ENCODE measurements at places on chromosomes 11 and 22.

DNA sequence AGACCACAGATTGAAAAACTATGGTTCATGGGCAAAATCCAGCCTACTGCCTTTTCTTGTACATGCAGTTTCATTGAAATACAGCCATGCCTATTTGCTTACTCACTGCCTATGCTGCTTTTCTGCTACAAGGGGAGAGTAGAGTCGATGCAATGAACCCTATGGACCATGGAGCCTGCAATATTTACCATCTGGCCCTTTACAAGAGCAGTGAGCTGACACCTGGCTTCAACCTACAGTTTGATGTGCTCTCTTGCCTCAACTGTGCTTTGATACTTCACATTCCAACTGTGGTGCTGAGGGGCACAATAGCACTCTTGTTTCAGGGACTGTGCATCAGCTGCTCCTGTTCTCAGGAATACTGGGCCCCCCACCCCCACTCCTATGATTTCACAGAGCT lies 239.5 kb upstream of the SORL1-AS1 start:
- no peak overlapping the region for H3K4me3 ChIP-seq
- H3K27ac ChIP-seq: no peak overlapping the region
- no peaks in the 10 kb centered on the region for H3K27me3 ChIP-seq
- H3K4me1 ChIP-seq: no peaks in the 10 kb centered on the region
- DNase-seq: no peak

DNA sequence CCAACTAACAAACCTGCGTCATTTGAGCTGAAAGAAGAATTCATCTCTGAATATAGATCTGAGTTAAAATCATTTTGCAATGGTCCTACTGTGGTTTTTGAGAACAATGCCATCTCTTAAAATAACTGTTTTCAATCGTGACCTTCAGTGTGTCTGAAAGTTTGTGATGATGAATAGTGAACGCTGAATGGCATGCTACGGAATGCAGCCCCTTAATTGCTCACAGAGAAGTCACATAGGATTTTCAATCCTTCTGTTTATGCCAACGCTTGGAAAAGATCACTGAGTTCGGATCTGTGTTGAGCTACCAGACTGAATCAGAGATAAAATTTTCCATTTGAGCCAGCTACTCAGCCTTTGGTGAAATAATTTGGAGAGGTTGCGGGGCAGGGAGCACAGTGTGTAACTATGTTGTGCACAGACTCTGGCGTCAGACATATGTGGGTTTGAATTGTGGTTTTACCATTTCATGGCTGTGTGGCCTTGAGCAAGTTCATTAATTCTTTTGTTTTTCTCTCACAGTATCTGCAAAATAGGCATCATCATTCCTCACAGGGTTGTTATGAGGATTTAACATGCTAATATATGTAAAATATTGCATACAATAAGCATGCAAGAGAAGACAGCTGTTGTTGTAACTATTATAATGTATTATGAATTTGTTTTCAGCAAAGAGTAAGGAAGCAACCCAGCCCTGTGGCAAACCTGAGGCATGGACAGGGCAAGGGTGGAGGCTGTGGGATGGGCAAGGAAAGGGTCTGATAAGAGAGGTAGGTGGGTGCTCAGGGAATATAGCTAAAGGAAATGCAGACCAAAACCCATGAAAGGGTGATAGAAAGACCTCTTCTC lies 679.9 kb downstream of the KCNA4 start:
- no peak overlapping the region for H3K27ac ChIP-seq
- no peaks in the 10 kb centered on the region for H3K27me3 ChIP-seq
- no peaks in the 10 kb centered on the region for H3K36me3 ChIP-seq

DNA sequence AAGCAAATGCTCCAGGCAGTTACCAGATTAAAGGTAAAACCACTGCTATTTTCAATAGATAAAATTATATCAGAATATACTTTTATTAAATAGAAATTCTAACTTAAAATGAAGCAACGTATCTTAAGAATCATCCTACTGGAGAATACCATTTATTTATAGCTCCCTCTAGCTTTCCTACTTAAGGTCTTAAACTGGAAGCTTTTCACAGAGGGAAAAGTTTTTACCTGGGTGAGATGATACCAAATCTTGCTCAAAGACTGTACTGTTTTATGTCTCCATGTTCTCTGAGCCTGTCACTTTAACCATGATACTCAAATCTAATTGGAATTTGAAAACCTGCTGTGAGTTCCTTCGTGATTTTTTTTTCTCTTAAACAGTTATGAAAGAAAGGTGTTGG lies 291.8 kb downstream of the AASDHPPT start:
- H3K27ac ChIP-seq: no peak overlapping the region
- no peak for DNase-seq
- H3K27me3 ChIP-seq: no peaks in the 10 kb centered on the region

DNA sequence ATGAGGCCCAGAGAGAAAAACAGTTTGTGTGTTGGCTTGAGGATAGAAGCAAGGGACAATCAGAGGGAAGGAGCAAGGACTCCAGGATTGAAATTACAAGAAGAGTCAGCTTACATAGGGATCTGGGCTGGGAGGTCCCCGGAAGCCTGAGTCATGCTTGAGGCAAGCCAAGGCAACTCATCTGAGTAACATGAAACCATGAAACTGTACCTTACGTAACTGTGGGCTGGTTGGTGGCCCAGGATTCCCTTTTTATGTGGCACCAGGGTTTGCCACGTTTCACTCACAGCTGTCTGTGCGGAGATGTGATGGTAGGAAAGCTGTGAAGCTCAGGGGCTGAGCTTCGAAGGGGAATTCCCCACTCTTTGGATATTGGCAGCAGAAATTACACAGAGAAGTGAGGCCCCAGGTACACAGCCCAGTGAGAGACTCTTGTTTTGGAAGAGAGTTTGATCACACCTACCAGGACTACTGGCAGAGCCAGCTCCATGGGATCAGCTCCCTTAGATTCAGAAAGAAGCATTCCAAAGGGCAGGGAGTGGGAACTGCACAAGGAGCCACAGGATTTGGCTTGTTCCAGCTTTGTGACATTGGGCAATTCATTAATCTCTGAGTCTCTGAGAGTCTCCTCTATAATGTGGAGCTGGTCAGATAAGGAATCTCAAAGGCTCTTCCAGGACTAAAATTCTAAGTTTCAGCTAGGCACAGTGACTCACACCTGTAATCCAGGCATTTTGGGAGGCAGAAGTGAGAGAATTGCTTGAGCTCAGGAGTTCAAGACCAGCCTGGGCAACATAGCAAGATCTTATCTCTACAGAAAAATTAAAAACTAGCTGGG lies 7.8 kb downstream of the SLC5A1 start:
- no peaks in the 10 kb centered on the region for H3K36me3 ChIP-seq
- no peak overlapping the region for H3K4me3 ChIP-seq
- peak; percentile 30 for DNase-seq
- no peaks in the 10 kb centered on the region for H3K27me3 ChIP-seq
- H3K4me1 ChIP-seq: no peaks in the 10 kb centered on the region

DNA sequence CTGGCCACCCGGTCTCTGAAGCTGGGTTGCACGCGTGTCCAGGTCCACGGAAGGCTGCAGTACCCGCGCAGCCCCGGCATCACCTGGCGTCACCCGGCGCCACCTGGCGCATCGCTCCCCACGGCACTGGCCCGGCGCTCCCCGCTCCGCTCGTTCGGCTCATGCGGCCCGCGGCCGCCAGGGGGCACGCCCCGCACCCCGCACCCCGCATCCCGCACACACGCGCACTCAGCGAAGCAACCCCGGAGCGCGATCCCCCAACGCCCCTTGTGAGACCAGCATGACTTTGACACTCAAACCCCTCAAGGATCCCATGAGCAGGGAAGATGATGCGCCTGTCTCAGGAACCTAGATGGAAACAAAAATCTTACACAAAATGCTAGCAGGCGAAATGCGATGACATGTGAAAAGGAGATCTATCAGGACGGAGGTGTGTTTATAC lies 11.9 kb downstream of the B3GNT6 start:
- no peak overlapping the region for H3K27ac ChIP-seq
- no peaks in the 10 kb centered on the region for H3K36me3 ChIP-seq
- peaks cover 6% of the 10 kb centered on the region for H3K4me1 ChIP-seq
- peak overlapping the region; percentile 0 for H3K4me3 ChIP-seq

- no peak for DNase-seq
- no peak overlapping the region for H3K27ac ChIP-seq
- no peak overlapping the region for H3K4me3 ChIP-seq
- H3K27me3 ChIP-seq: no peaks in the 10 kb centered on the region
- H3K36me3 ChIP-seq: no peaks in the 10 kb centered on the region
- no peaks in the 10 kb centered on the region for H3K4me1 ChIP-seq
Measured at GRCh38 chr11:26847459-26847858, 125.6 kb upstream of the SLC5A12 start.

DNA sequence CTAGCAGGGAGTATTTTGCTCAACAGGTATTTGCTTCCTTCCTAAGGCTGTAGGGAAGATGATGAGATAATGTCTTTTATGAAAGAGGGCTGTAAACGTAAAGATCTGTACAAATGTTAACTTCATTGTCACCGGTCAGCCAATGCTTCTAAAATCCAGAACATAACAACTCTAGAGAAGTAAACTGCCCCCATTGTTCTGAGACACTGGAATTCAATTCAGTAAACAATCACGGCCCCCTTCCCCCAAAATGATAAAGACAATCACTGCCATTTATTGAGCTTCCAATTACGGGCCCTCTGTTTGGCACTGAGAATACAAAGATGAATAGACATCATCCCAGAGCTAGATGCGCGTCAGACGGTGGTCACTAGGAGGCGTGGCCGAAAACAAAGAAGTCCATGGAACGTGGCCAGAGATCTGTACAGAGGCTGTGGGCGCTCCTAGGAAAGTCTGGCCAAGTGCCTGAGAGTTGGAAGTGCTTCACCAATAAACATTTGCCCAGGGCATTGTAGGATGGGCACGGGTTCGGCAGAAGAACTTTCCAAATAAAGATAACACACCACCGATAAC lies 576 bp downstream of the TMEM258 start:
- peak overlapping the region; percentile 83 for H3K4me3 ChIP-seq
- H3K4me1 ChIP-seq: peaks cover 16% of the 10 kb centered on the region
- H3K36me3 ChIP-seq: peaks cover 73% of the 10 kb centered on the region
- peak overlapping the region; percentile 100 for H3K27ac ChIP-seq
- DNase-seq: peak; percentile 52

Measured in K562 (cell line).